Activated naive CD8-positive, alpha-beta T cell treated with anti-CD3 and anti-CD28 coated beads for 36 hours (primary cell): ENCODE measurements at places on chromosomes 2 and 18.

DNA sequence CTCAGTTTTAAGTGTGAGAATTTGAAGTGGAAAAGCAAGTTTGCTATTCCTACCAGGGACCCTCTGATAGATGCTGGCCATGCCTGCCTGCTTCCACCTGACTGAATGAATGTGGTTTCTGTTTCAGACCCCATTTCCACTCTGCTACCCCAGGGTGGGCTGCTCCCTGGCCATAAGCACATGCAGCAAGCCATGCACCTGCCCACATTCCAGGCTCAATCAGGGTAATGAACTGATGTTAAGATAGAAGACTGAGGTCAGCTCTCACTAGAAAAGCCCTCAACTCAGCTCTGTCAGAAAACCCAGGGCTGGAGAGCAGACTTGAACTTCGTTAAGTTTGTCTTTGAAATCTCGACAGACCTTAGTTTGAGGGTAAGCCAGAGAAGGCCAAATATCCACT is 333.9 kb downstream of the CYRIA start:
- no peak for DNase-seq

GRCh38 chr2:136031711-136032110 is 46.3 kb upstream of the DARS1 start:
- no peak for DNase-seq

DNA sequence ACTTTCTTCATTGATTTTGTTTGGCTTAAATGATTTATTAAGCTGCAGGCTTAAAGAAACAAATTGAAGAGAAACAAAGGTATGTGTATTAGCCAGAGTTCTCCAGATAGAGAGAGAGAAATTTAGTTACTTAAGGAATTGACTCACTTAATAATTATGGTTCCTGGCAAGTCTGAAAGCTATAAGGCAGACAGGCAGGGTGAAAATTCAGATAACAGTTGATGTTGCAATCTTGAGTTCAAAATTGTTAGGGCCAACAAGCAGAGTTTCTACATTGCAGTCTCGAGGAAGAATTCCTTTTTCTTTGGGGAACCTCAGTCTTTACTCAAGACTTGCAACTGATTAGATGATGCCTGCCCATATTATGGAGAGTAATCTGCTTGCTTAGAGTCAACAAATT is 593.5 kb downstream of the ADCYAP1 start:
- no peak for DNase-seq

GRCh38 chr18:11000071-11000470 is 149.3 kb downstream of the PIEZO2 start:
- no peak for DNase-seq

GRCh38 chr2:162473986-162474385 is 130.1 kb downstream of the GCA start:
- no peak for DNase-seq

DNA sequence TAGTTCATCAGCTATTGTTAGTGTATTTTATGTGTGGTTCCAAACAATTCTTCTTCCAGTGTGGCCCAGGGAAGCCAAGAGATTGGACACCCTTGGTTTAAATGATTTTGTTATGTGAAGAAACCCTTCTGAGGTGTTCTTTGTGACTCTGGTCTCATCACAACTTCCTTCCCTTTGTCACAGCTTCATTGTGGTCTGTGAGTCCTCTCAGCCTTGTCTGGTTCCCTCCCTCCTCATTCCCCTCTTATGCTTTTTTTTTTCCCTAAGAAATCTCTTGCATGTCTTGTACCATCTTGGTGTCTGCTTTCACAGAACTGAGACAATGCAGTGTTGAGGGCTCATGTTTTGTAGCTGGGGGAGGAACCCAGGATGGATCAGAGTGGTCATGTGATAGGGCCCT is 118.9 kb downstream of the TMEM182 start:
- no peak for DNase-seq

GRCh38 chr2:70986499-70987189 is 8.0 kb downstream of the TEX261 start:
- DNase-seq = no peak
